Activated CD4-positive, CD25-positive, alpha-beta regulatory T cell treated with anti-CD3 and anti-CD28 coated beads, Interleukin-2, amount 50 U/mL, for 24 hours (primary cell): ENCODE measurements at places on chromosomes 16 and 17.

GRCh38 chr16:69563605-69564580, 1.9 kb upstream of the NFAT5 start:
- ATAC-seq: peak; percentile 88

- ATAC-seq: no peak
Measured at GRCh38 chr16:86831366-86831765, 253.0 kb downstream of the FOXL1 start.

GRCh38 chr17:16477255-16477654, 14.7 kb downstream of the LRRC75A start:
- no peak for ATAC-seq

- no peak for ATAC-seq
Measured at GRCh38 chr17:37576281-37576680, 32.9 kb downstream of the SYNRG start.

GRCh38 chr16:51124896-51125295, 26.2 kb downstream of the SALL1 start:
- ATAC-seq: no peak

GRCh38 chr17:73588891-73589290, 55.4 kb downstream of the SDK2 start:
- ATAC-seq: no peak

- no peak for ATAC-seq
Measured at GRCh38 chr17:2751491-2751890, 2.0 kb upstream of the CCDC92B start.

DNA sequence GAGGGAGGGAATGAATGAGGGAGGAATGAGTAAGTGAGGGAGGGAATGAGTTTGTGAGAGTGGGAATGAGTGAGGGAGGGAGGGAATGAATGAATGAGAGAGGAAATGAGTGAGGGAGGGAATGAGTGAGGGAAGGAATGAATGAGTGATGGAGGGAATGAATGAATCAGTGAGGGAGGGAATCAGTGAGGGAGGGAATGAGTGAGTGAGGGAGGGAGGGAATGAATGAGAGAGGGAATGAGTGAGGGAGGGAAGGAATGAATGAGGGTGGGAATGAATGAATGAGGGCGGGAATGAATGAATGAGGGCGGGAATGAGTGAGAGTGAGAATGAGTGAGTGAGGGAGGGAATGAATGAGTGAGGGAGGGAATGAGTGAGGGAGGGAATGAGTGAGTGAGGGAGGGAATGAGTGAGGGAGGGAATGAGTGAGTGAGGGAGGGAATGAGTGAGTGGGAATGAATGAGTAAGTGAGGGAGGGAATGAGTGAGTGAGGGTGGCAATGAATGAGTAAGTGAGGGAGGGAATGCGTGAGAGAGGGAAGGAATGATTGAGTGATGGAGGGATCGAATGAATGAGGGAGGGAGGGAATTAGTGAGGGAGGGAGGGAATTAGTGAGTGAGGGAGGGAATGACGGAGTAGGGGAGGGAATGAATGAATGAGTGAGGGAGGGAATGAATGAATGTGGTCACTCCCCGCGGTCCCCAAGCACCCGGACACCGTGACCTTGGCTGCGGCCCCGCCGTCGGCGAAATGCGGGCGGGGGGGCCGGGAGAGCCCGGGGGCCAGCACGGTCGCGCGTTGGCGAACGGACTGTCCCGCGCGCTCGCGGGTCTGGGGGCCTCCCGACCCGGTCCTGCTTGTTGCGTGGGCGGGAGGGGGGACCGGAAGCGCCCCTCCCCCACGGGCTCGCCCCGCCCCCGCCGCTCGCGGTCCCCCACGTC, 1.1 kb upstream of the UBE2I start:
- ATAC-seq: peak; percentile 3

DNA sequence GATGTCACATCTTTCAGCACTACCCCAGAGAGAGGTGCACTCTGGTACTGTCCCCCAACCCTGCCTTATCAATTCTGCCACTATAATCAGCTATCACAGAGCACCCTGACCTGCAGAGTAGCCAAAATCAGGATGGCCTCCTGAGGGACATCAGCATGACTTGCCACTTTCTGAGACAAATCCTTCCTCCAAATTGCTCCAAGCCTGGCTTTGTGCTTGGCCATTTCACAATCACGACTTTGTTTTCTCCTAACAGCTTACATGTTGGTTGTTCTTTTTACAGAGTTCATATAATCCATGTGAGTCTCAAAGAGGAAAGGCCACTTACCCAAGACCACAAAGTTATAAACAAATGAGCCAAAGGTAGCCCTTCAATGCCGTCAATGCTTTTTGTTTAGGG, 449.0 kb upstream of the CDH5 start:
- ATAC-seq: no peak
